Activated CD4-positive, alpha-beta T cell treated with anti-CD3 and anti-CD28 coated beads, Interleukin-2, amount 10 ng/mL, durations not matched to agents 24 days and 14 days (primary cell): ENCODE measurements at places on chromosomes 3 and 15. TPM values are rescaled to one million over a fixed set of nuclear protein-coding genes. Genes with fewer than 3 reads are reported as not detected.
A peak's percentile ranks its signal among the peaks of the same experiment; 100 is the strongest.

The BFSP2 gene
- total RNA-seq: not detected in 2 replicates

- peaks cover 2% of the 10 kb centered on the region for H3K4me1 ChIP-seq
- H3K36me3 ChIP-seq: no peaks in the 10 kb centered on the region
- DNase-seq: no peak
- peaks cover 11% of the 10 kb centered on the region for H3K27me3 ChIP-seq
- no peak overlapping the region for H3K4me3 ChIP-seq
Measured at GRCh38 chr3:56304069-56304468, 164.2 kb downstream of the ERC2 start.

DNA sequence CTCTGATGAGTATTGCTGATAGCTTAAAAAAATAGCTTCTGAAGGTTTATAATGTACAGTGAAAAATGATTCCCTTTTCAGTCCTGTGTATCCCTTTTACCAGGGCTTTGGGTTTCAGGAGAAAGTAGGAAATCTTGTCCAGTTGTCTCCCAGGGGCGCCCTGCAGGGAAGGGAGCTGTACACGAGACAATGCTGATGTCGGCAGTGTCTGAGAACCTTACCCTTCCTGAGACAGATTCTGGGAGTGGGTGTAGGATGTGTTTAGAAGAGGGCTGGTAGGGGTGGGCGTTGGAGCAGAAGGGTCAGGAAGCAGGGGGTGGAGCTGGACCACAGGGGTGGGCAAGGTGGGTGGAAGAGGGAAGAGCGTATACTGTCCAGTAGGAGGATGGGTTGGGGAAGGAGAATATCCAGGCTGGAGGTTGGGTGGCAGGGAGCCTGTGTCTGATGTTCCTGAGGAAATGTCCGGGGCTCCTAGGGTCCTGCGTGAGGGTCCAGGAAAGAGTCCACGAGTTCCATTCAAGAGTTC, 5.6 kb downstream of the THPO start:
- H3K27me3 ChIP-seq: peaks cover 25% of the 10 kb centered on the region
- H3K4me3 ChIP-seq: no peak overlapping the region
- DNase-seq: no peak
- no peak overlapping the region for H3K27ac ChIP-seq
- H3K36me3 ChIP-seq: peaks cover 27% of the 10 kb centered on the region
- H3K4me1 ChIP-seq: peaks cover 18% of the 10 kb centered on the region

The APBA2 gene
- total RNA-seq: 1.8 and 1.9 TPM in 2 replicates

- H3K27me3 ChIP-seq: no peaks in the 10 kb centered on the region
- no peak for DNase-seq
- H3K27ac ChIP-seq: no peak overlapping the region
- H3K4me1 ChIP-seq: no peaks in the 10 kb centered on the region
Measured at GRCh38 chr3:176193032-176193730, 1004.1 kb downstream of the TBL1XR1 start.

DNA sequence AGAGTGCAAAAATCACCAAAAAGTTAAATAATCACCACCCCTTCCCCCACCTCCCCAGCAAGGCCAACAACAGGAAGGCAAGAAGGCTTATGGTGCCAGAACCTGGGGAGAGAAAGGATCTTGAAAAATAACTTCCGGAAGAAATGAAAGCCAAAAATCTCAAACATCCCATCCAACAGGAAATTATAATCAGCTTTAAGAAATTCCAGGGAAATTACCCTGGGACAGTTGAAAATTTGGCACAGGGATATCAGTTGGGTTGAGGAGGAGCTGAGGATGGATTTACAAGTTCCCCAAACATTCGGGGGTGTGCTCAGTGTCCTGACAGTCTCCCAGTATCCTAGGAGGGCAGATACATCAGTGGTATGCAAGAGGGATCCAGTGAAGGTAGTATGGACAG, 82.7 kb downstream of the POLR2M start:
- no peak for DNase-seq
- no peaks in the 10 kb centered on the region for H3K36me3 ChIP-seq
- no peak overlapping the region for H3K27ac ChIP-seq
- H3K27me3 ChIP-seq: peaks cover 25% of the 10 kb centered on the region

DNA sequence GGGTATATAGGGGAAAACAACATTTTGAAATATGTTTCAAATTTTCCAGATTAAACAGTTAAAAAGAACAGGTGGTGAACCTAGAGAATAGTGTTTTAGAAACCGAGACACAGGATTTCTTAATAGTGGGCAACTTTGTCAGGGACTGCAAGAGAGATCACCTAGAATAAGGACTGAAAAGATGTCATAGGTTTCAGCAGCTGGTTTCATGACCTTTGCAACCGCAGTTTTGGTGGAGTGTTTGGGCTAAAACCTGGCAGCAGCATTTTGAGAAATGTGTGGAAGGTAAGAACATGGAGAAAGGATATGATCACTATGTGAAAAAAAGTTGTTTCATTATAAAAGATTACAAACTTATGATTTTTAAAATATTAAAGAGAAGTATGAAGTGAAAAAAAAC, 34.9 kb downstream of the PRKCI start:
- H3K4me3 ChIP-seq: peak overlapping the region; percentile 24
- peaks cover 43% of the 10 kb centered on the region for H3K36me3 ChIP-seq
- H3K27ac ChIP-seq: peak overlapping the region; percentile 83
- DNase-seq: no peak
- H3K4me1 ChIP-seq: peaks cover 40% of the 10 kb centered on the region

DNA sequence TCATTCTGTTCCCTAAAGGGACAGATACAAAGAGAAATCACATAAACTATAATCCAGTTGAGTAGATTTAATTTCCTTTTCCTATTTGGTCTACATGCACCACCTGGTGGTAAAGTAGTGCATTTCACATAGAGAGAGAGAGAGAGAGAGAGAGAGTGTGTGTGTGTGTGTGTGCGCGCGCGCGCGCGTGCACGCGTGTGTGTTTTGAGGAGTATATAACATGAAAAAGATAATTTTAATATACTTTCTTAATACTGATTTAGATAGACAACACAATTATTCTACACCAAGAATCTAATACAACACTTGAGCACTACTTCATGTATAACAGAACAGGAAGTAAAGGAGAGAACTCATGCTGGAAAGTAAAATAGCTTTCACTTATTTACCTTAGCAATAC, 1.1 kb upstream of the FGF7 start:
- peak overlapping the region; percentile 2 for H3K4me3 ChIP-seq
- H3K36me3 ChIP-seq: no peaks in the 10 kb centered on the region
- H3K4me1 ChIP-seq: peaks cover 4% of the 10 kb centered on the region
- DNase-seq: peak; percentile 73
- peak overlapping the region; percentile 23 for H3K27ac ChIP-seq

The CNTN6 gene
- not detected in 2 replicates for total RNA-seq

- peak overlapping the region; percentile 74 for H3K4me3 ChIP-seq
- peak; percentile 83 for DNase-seq
- peaks cover 39% of the 10 kb centered on the region for H3K4me1 ChIP-seq
- peak overlapping the region; percentile 92 for H3K27ac ChIP-seq
Measured at GRCh38 chr3:43180027-43180426, 74.1 kb upstream of the POMGNT2 start.

- peaks cover 15% of the 10 kb centered on the region for H3K27me3 ChIP-seq
- DNase-seq: peak; percentile 61
- no peak overlapping the region for H3K4me3 ChIP-seq
- peaks cover 23% of the 10 kb centered on the region for H3K36me3 ChIP-seq
- H3K27ac ChIP-seq: no peak overlapping the region
Measured at GRCh38 chr15:82543160-82543559, 2.9 kb upstream of the RPS17 start.
